ENCODE measurements at places on chromosomes 2 and 18.
A peak's percentile ranks its signal among the peaks of the same experiment; 100 is the strongest.

- DNase-seq: peak; percentile 65
These were observed 47.9 kb downstream of the E2F6 start for GRCh38 chr2:11417946-11418585.

DNA sequence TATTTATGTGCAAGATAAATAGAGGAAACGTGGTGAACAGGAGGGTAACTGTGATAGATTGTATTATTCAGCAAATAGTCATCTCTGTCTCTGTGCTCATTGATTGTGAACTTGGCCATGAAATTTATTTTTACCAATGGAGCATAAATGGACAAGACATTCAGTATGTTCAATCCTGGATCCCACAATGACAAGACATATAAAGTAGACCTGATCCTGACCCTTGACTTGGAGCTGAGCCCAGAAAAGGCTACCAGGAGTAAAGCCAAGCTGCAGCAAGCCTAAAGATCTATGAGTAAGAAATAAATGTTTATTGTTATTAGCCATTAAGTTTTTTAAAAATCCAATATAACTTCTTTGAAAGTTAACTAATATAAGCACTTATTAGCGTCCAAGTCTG is 531.2 kb downstream of the PIK3C3 start:
- DNase-seq: no peak

GRCh38 chr18:7488571-7488970 is 78.5 kb upstream of the PTPRM start:
- DNase-seq: no peak

- DNase-seq: no peak
These were observed 191.7 kb upstream of the ZC3H15 start for GRCh38 chr2:186294248-186294888.

GRCh38 chr2:75134860-75135259 is 64.5 kb downstream of the TACR1 start:
- DNase-seq: no peak

DNA sequence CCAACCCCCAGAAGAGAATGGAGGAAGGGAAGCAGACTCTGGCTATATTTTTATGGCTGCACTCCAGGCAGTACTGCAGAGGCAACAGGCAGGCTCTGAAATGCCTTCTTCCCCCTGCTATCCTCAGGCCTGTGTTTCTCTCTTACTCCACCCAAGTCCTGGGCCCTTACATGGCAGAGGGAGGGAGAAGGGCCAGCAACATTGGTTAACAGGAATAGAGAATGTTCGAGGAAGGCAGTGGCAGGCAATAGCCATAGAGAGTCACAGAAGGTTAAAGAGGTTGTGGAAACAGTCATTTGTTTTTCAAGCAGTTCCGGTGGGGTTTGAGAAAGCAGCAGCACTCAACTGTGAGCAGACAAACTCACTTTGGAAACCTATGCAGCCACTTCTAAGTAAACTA is 15.1 kb upstream of the DARS1 start:
- DNase-seq: no peak

GRCh38 chr2:133894429-133894828 is 326.2 kb upstream of the NCKAP5 start:
- DNase-seq: no peak

DNA sequence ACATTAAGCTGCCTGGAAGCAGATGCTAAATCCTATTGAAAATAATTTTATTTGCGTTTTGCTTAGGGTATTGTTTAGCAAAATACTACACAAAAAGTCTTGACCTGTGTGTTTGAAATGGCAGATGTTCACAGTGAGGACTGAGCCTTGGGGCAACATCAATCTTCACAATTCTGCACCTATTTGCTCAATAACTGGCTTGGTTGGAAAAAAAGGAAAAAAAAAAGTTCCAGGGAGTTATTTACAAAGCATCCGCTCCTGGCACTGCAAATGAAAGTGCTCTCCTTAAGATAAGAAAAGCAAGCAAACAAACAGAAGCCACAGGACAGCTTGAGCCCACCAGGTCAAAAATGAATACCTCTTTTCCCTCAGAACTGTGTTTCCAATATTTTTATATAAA is 77.7 kb downstream of the MAP2 start:
- DNase-seq: no peak

GRCh38 chr2:105381101-105381668 is 17.7 kb downstream of the FHL2 start:
- no peak for DNase-seq

GRCh38 chr18:36511791-36512352 is 214.4 kb downstream of the FHOD3 start:
- peak; percentile 80 for DNase-seq

GRCh38 chr2:2623939-2624338 is 292.9 kb upstream of the MYT1L start:
- no peak for DNase-seq

GRCh38 chr2:159755788-159756187 is 42.2 kb downstream of the CD302 start:
- peak; percentile 30 for DNase-seq

DNA sequence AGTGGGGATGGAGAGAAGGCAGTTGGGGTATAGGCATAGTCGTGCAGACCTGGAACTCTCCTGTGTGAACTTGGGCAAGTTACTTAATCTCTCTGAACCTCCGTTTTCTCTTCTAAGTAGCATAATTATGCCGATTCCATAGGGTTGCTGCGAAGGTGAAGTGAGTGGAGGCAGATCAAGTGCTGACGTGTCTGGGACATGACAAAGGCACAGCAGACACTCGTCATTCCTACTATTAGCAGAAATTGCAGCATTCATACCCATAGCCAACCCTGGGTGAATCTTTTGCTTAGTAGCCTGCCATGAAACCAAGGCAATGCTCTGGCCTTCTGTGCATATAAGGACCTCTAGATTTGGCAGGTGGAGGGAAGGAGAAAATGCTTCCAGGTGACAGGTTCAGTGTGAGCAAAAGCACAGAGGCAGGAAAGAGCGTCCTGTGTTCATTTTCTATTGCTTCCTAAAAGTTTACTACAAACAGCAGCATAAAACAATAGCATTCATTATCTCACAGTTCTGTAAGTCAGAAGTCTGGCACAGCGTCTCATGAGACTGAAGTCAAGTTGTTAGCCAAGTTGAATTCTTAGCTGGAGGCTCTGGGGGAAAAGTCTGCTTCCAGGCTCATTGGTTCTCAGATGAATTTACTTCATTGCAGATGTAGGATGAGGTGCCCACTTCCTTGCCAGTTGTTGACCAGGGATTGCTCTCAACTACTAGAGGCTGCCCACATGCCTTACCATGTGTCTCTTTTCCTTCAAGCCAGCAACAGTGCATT is 77.8 kb downstream of the CTIF start:
- DNase-seq: no peak

DNA sequence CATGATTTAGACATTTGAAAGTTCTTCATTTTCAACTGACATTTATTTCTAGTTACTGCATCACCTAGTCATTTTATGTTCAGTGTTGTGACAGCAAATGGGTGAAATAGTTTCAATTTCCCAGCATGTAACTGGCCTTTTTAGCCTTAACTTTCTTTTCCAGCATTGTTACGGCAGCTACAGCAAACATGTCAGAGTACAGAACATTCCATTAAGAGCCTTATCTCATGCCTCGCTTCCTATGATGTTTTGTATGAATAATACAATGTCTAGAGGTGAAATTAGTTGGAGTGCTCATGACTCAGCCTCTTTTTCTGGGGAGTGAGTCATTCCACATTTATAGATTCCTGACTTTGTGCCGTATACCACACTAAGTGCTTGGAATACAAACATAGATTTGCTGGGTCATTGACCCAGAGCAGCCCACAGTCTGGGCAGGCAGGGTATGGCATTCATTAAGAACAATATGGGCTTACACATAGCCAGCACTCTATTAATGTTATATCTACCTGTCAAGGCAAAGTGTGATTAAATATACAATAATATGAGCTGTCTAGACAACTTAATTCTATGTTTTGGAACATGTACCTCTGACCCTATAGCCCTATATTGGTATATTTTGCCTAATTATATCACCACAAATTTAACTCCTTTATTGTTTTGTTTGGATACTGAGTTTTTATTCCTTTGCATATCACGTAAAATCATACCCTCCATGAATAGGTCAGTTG is 72.2 kb downstream of the MAP2 start:
- peak; percentile 36 for DNase-seq

GRCh38 chr2:143282684-143283083 is 153.5 kb downstream of the ARHGAP15 start:
- peak; percentile 37 for DNase-seq

- DNase-seq: no peak
These were observed 42.5 kb downstream of the FER1L5 start for GRCh38 chr2:96684883-96685576.

- DNase-seq: no peak
These were observed 16.3 kb downstream of the GKN2 start for GRCh38 chr2:68936427-68936826.

DNA sequence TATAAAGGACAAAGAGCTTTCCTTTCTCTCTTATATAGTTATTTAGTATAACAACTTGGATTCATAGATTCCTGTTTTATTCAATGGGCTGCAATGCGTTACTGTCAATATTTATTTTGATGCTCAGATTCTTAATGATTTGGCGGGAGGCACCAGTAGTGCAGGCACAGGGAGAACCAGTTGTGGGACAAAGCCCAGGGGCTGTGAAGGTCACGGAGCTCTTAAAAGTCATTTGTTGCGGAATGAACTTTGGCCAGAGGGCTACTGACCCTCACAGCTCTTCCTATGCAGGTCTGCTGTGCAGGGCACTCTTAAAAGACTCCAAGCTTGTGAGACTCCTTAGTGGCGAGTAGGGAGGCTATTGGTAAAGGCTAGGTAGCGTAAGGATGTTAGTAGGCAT is 34.0 kb downstream of the BCL2L11 start:
- DNase-seq: no peak

- no peak for DNase-seq
These were observed 45.9 kb downstream of the FAM171B start for GRCh38 chr2:186739739-186740138.

GRCh38 chr2:5982903-5983265 is 290.7 kb downstream of the SOX11 start:
- DNase-seq: no peak

DNA sequence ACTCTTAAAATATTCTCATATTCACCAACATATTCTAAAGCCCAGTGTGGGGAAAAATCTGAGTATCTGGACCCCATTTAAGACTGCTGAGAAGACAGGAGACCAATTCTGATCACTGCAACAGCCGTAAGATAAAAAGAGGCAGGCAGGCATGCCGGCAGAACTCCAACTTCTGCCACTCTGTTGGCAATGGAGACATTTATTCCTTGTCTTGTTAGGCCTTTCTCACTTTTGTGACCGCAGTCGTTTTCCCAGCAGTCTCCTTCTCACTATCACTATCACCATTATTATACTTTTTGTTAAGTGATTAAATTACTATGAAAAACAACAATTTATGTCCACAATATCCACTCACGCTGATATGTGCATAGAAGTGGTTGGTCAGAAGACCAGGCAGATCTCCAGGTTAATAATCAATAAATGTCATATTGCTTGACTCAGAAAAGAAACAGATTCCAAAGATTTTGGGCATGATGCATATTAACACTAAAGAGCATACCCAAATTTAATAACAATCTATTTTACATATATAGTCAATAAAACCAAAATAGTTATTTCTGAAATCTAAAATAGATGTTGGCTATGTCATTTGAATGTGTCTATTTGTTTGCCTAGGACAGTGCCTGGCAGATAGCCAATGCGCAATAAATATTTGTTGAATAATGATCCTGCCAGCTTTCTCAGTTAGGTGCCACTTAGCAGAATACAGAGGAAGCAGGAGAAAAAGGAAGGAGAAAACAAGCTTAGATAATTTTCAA is 38.2 kb downstream of the SESTD1 start:
- no peak for DNase-seq

GRCh38 chr2:85682378-85682777 is 11.8 kb upstream of the GNLY start:
- no peak for DNase-seq

- peak; percentile 57 for DNase-seq
These were observed 84.8 kb downstream of the ACAA2 start for GRCh38 chr18:49728542-49728941.

GRCh38 chr2:207037896-207038295 is 98.6 kb downstream of the CPO start:
- no peak for DNase-seq

DNA sequence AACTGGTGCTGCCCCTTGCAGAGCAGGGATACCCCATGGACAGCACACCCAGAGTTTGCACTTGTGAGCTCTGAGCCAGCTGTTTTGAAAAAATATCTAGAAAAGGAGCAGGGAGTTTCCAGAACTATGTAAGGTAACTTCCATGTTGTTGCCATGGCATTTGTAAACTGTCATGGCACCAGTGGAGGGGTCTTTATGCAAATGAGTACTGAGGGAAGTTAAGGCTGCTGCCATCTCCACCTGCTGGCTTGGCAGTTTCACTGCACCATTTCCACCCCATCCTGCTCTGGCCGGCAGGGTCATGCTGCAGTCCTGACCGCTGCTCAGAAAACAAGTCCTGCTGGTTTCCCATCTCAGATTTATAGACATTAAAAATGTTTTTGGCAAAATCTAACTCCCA is 52.3 kb upstream of the SNTG2 start:
- DNase-seq: peak; percentile 42

GRCh38 chr18:46447323-46447722 is 209.7 kb downstream of the LOXHD1 start:
- DNase-seq: no peak

DNA sequence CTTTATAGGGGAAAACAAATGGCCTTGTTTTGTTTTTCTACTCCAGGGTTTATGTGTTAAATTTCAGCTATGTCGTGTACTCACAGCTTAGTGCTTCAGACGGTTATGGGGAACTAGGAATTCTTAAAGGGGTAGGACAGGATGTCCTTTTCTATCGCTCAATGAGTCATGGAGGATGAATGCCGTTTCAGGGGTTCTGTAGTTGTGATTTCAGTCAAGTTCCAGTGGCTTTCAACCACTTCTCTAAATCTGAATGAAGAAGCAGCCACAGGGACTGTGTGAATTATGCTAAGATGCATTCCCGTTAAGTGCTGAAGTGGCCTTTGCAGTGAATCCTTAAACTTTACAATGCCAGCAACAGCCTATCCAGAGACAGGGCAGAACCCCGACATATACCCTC is 1231.7 kb upstream of the ZEB2 start:
- peak; percentile 92 for DNase-seq

DNA sequence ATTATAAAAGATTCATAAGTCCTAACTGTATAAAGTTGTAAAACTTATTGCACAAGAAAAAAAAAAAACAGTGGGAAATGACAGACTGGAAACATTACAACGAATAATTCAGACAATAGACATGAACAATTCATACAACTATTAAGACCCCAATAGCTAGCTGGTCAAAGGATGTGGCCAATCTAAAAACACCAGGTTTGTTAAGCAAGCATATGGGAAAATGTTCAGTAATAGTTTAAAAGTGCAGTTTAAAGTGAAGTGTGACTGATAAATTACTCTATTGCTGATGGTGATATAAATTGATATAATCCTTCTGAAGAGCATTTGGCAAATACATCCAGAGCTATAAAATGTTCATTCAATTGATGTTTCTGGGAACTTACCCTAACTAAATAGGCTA is 289.0 kb downstream of the CAMKMT start:
- DNase-seq: no peak

DNA sequence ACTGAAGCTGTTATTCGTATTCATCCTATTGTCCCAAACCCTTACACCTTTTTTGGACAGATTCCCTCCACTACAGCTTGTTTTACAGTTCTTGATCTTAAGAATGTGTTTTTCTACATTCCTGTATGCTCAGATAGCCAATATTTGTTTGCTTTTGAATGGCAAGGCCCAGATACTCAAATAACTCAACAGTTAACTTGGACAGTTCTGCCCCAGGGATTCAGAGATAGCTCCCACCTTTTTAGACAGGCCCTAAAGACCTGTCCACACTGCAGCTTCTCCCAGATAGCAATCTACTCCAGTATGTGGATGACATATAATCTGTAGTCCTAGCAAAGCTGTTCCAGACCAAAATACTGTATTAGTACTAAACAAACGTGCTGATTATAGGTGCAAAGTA is 7.1 kb upstream of the AGXT start:
- no peak for DNase-seq
